ENCODE measurements at places on chromosomes 16 and 17.

- H3K27me3 ChIP-seq: no peaks in the 10 kb centered on the region
- H3K27ac ChIP-seq: peak overlapping the region; percentile 96
- H3K36me3 ChIP-seq: no peaks in the 10 kb centered on the region
- peaks cover 4% of the 10 kb centered on the region for H3K4me1 ChIP-seq
- H3K4me3 ChIP-seq: no peak overlapping the region
- DNase-seq: no peak
Measured at GRCh38 chr17:68248891-68249290, 1.0 kb downstream of the AMZ2 start.

DNA sequence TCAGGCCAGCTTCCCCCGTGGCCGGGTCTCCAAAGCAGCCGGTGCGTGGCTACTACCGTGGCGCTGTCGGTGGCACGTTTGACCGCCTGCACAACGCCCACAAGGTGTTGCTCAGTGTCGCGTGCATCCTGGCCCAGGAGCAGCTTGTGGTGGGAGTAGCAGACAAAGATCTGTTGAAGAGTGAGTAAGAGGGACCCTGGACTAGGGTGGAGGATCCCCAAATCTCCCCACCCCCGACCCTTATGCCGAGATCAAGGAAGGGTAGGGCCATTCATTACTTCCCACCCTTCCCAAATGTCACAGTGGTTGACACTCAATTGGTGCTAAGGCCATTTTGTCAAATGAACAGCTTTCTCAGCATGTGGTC is 1.2 kb downstream of the COASY start:
- no peaks in the 10 kb centered on the region for H3K36me3 ChIP-seq
- no peaks in the 10 kb centered on the region for H3K27me3 ChIP-seq
- no peak overlapping the region for H3K27ac ChIP-seq
- DNase-seq: no peak
- H3K4me1 ChIP-seq: peaks cover 19% of the 10 kb centered on the region

DNA sequence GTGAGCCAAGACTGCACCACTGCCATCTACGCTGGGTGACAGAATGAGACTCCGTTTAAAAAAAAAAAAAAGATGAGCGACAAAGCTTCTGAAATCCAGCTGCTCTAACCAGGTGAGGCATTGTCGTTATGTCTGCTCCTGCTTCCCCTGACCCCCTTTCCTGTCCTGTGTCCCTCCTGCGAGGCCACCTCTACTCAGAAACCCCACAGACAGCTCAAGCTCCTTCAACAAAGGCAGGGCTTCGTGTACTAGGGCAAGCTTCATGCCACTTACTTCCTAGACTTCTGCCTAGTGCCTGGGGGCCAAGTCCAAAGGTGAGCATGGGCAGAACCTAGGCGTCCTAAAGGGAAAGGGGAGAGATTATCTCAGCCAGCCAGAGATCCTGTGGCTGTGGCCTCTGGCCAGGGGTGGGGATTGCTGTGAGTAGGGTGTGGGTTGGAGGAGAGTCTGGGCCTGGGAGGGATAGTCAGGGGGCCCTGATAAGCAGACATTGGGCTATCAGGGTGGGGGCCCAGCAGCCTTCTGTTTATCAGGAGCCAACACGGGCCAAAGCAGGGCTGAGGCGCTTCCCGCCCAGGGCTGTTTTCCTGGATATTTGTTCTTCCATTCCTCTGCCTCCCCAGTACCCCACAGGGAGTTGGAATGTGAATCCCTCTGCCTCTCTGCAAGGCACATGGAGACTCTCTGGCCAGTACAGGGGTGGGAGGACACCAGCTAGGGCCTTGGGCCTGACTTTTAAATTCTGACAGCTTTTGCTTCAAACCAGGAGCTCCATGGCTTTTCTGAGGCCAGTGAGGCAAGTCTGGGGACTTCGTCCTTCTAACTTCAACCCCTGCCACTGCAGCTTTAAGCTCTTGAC is 10.4 kb downstream of the ERAL1 start:
- H3K4me3 ChIP-seq: no peak overlapping the region
- no peak overlapping the region for H3K27ac ChIP-seq
- H3K36me3 ChIP-seq: no peaks in the 10 kb centered on the region
- DNase-seq: no peak
- no peaks in the 10 kb centered on the region for H3K4me1 ChIP-seq
- no peaks in the 10 kb centered on the region for H3K27me3 ChIP-seq

GRCh38 chr17:60902399-60902798 is 224.7 kb downstream of the BCAS3 start:
- no peaks in the 10 kb centered on the region for H3K27me3 ChIP-seq
- H3K4me3 ChIP-seq: no peak overlapping the region
- no peak overlapping the region for H3K27ac ChIP-seq
- no peaks in the 10 kb centered on the region for H3K36me3 ChIP-seq

GRCh38 chr16:47045459-47045858 is 72.0 kb upstream of the DNAJA2 start:
- H3K36me3 ChIP-seq: no peaks in the 10 kb centered on the region
- no peak overlapping the region for H3K27ac ChIP-seq
- H3K4me3 ChIP-seq: no peak overlapping the region
- peaks cover 2% of the 10 kb centered on the region for H3K4me1 ChIP-seq
- no peak for DNase-seq

GRCh38 chr17:42188749-42189650 is 3.7 kb upstream of the HCRT start:
- no peaks in the 10 kb centered on the region for H3K27me3 ChIP-seq
- no peak overlapping the region for H3K27ac ChIP-seq
- no peaks in the 10 kb centered on the region for H3K36me3 ChIP-seq
- H3K4me3 ChIP-seq: no peak overlapping the region

DNA sequence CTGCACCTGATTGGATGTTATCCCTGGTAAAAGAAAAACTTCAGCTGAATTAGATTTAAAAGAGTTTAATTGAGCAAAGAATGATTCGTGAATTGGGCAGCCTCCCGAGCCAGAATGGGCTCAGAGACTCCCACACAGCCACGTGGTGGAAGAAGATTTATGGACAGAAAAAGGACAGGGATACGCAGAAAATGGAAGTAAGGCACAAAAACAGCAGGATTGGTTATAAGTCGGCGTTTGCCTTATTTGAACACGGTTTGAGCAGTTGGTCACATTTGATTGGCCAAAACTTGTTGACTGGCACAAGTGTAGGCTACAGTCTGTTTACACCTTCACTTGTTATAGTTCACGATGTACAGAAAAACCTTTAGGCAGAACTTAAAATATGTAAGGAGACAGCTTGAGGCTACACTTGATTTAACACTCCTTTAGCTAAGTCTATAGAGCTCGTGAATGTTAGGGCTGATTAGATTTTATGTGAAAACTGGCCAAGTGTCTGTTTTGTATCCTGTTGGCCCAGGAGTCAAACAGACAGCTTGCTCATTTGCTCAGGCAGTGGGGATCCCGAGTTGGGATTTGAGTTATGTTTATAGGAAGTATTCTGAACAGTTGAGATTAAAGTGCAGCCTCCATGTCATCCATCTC is 119.5 kb upstream of the SHISA6 start:
- no peak overlapping the region for H3K27ac ChIP-seq
- no peaks in the 10 kb centered on the region for H3K4me1 ChIP-seq
- no peaks in the 10 kb centered on the region for H3K36me3 ChIP-seq
- no peak for DNase-seq

GRCh38 chr16:28602529-28602928 is 5.7 kb upstream of the SULT1A2 start:
- no peaks in the 10 kb centered on the region for H3K36me3 ChIP-seq
- no peak overlapping the region for H3K4me3 ChIP-seq
- peaks cover under 1% of the 10 kb centered on the region for H3K4me1 ChIP-seq
- no peak overlapping the region for H3K27ac ChIP-seq
- DNase-seq: no peak
- no peaks in the 10 kb centered on the region for H3K27me3 ChIP-seq

DNA sequence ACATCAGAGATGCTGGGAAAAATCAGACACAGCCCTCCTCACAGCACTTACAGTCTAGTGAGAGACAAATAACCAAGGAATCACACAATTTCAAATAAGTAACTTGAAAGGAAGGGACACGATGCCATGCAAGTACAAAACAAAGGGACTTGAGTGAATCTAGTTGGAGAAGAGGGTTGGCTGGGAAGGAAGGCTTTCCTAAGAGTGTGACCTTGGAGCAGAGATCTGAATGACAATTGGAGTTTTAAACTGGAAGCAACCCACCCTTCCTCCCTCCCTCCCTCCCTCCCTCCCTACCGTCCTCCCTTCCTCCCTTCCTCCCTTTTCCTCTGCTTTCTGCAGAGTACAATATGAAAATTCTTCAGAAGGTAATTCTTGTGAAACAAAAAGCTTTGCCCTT is 31.1 kb downstream of the ADAMTS18 start:
- no peaks in the 10 kb centered on the region for H3K27me3 ChIP-seq
- no peak overlapping the region for H3K27ac ChIP-seq
- H3K4me3 ChIP-seq: no peak overlapping the region
- H3K36me3 ChIP-seq: no peaks in the 10 kb centered on the region

DNA sequence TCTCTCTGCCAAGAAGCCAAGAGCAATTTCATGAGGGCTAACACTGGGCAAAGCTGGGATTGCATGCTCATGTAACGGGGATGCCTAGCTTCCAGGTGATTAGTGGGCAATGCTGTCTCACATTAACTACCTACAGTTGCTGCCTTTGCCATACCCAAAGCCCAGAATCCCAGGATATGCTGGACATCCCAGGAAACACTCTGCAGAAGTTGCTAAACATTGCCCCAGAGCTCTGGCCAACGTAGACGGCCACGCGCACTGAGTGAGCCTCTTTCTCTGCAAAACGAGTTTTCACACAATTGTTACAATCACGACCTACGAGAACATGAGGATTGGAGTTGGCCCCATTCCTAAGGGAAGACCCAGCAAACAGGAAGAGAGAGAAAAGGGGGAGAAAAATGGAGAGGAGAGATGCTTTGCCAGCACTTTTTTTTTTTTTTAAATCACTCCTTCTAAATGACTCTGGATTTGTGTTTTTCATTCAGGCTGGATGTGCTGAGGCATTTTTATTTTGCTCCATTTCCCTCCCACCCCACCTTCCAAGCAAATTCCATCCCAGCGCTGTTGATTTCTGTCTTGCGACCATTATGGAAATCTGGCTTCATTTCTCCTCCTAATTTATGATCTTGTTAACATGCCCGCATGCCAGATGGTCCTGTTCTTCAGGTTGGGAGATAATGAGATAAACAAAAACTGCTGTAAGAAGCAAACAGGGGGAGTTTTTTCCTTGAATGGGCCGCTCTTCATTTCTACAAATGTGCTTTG is 112.8 kb upstream of the DNAH9 start:
- no peaks in the 10 kb centered on the region for H3K4me1 ChIP-seq
- H3K27me3 ChIP-seq: no peaks in the 10 kb centered on the region
- DNase-seq: no peak
- H3K4me3 ChIP-seq: no peak overlapping the region

DNA sequence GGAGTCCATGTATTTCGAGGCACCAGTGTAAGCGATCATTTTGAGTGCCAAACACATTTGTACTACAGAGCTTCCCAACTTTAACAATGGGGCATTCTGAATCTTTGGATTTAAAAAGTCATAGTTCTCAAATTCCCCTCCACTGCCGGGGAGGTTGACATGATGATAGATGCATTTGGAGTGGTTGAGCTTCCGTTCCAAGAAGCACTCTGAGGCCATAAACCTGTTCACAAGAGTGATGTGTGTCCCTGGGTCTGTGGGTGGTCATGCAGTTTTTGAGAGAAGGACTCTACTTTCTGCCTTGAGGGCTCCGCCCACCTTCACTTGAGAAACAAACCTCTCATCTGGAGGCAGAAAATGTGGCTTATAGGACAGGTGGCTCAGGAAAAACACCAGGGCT is 43.7 kb downstream of the IRX5 start:
- no peaks in the 10 kb centered on the region for H3K27me3 ChIP-seq
- no peaks in the 10 kb centered on the region for H3K4me1 ChIP-seq
- DNase-seq: no peak
- H3K36me3 ChIP-seq: no peaks in the 10 kb centered on the region
- H3K27ac ChIP-seq: no peak overlapping the region

DNA sequence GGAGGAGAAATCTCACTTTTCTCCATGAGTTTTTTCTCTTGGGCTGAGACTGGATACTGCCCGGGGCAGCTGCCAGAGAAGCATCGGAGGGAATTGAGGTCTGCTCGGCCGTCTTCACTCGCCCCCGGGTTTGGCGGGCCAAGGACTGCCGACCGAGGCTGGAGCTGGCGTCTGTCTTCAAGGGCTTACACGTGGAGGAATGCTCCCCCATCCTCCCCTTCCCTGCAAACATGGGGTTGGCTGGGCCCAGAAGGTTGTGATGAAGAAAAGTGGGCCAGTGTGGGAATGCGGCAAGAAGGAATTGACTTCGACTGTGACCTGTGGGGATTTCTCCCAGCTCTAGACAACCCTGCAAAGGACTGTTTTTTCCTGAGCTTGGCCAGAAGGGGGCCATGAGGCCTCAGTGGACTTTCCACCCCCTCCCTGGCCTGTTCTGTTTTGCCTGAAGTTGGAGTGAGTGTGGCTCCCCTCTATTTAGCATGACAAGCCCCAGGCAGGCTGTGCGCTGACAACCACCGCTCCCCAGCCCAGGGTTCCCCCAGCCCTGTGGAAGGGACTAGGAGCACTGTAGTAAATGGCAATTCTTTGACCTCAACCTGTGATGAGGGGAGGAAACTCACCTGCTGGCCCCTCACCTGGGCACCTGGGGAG is 19.1 kb downstream of the NGFR start:
- H3K4me3 ChIP-seq: no peak overlapping the region
- peak overlapping the region; percentile 81 for H3K27ac ChIP-seq
- DNase-seq: peak; percentile 79
- H3K4me1 ChIP-seq: peaks cover 23% of the 10 kb centered on the region

- DNase-seq: no peak
- no peak overlapping the region for H3K27ac ChIP-seq
- H3K27me3 ChIP-seq: no peaks in the 10 kb centered on the region
- no peaks in the 10 kb centered on the region for H3K36me3 ChIP-seq
- H3K4me3 ChIP-seq: no peak overlapping the region
Measured at GRCh38 chr17:27995554-27995953, 46.9 kb upstream of the NLK start.

DNA sequence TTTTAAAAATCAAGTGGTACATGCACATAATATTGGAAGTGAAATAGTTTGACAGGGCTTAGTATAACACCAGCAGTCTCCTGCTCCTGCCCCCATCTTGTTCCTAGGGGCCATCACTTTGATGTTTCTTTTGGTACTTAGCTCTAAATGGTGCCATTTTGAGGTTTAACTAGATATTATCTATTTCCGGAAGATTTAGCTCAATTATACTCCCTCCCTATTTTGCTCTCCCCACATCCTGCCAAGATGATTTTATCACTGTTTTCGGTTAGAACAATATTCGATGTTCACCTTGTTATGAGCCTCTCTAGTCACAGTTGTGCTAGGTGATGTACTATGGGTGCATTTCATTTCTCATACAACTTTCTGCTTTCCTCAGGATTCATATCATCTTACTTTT is 20.0 kb upstream of the SLC35G3 start:
- H3K4me1 ChIP-seq: no peaks in the 10 kb centered on the region
- H3K27me3 ChIP-seq: no peaks in the 10 kb centered on the region
- no peak overlapping the region for H3K27ac ChIP-seq

GRCh38 chr17:19311421-19312215 is 50.9 kb downstream of the B9D1 start:
- H3K27ac ChIP-seq: no peak overlapping the region
- no peaks in the 10 kb centered on the region for H3K27me3 ChIP-seq
- no peaks in the 10 kb centered on the region for H3K4me1 ChIP-seq
- DNase-seq: no peak
- H3K36me3 ChIP-seq: no peaks in the 10 kb centered on the region
